ENCODE measurements at places on chromosomes 6 and 20.

- DNase-seq, result no peak
Observed at GRCh38 chr6:154960299-154960843, 34.7 kb upstream of the TIAM2 start.

DNA sequence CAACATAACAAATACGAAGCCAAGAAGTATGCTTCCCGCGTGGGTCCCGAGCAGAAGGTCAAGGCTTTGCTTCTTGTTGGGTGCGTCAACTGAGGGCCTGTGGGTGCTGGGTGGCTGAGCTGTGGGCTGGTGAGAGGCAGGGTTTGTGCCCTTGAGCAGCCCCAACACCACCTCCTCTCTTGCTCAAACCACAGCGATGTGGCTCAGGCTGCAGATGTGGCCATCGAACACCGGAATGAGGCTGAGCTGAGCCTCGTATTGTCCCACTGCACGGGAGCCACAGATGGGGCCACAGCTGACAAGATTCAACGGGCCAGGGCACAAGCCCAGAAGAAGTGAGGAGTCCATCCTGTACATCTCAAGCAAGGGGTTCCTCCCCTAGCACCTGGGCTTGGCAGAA, 7.0 kb upstream of the PTPRA start:
- no peak for DNase-seq

DNA sequence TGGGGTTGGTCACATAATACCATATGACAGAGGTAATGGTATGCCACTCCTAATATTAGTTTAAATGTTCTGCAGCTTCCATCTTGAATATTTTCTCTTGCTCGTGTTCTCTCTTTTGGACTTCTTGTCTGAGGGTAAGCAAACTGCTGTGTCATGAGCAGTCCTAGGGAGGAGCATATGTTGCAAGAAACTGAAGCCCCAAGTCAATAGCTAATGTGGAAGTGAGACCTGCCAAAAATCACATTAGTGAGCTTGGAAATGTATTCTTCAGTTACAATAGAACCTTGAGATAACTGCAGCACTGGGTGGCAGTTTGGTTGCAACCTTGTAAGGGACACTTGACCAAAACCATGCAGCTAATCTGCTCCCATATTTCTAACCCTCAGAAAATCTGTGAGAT, 178.2 kb upstream of the IMPG1 start:
- DNase-seq, result no peak

GRCh38 chr6:132246632-132247270, 154.5 kb downstream of the MOXD1 start:
- no peak for DNase-seq

DNA sequence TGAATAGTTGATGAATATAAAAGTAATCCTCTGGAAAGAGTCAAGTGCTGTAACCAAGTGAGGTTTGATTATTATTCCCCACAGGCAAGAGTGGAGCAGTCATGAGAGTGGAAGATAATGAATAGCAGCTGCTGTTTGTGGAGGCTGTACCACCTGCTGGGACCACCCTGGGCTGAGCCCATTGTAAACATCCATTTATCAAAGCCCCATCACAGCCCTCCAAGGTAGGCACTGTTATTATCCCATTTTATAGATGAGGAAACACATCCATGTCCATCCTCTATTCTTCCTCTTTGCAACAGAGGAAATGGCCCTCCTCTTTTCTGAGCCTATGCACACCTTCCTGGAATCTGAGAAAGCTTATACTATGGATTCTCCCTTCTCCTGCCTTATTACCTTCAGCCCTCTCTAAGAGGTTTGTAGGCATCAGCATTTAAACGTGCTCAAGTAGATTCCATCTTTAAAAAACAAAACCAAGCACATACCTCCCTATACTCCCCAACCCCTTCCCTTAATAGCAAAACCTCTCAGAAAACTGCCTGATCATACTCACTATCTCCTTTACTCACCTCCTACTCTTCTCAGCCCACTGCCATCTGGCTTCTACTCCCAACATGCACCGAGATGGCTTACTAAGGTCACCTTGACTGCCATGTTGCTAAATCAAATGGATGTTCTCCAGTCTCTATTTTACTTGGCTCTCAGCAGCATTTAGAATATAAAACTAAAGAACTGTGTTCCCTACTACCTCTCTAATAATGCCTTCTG, 37.1 kb downstream of the CDH22 start:
- DNase-seq, result no peak

Measured in CD4-positive, alpha-beta T cell treated with Interleukin-15 for 1 hour (primary cell).